ENCODE measurements at places on chromosomes 7 and 10.

DNA sequence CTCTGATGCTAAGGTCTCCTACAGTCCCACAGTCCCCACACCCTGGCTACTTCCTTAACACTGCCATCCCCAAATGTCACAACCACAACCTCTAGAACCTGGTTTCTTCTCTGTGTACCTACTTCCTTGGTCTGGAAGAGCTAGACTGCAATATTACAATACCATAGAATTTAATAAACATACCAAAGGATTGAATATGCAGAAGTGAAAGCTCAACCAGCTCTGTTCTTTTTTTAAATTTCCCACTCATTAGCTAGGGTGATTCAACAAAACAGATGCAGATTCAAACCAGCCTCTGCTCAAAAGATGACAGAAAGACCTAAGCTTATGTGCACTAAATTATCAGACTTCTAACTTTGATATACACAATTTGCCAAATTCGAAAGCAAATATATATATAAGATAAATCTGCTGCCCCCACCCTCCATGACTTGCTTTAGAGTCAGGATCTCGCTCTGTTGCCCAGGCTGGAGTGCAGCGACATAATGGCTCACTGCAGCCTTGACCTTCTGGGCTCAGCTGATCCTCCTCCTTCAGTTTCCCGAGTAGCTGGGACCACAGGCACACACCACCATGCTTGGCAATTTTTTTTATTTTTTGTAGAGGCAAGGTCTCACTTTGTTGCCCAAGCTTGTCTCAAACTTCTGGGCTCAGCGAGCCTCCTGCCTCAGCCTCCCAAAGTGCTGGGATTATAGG, 212.6 kb downstream of the CHCHD3 start:
- DNase-seq = no peak

DNA sequence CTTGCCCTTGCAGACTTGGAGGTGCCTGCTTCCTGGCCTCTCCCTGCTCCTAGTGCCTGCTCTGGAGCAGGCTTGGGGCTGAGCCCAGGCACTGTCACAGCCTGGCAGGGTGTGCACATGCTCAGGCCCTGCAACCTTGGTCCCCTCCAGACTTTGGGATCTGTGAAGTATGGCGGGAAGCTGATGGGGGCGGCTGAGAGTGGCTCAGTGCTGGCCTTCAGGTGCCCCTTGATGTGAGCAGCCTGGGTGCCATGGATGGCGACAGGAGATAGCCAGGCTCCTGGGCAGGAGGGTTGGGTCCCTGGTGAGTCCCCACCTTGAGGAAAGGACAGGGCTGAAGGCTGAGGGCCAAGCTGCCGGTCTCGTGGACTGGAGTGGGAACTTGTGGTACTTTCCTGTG, 700.4 kb upstream of the KCND2 start:
- no peak for DNase-seq

DNA sequence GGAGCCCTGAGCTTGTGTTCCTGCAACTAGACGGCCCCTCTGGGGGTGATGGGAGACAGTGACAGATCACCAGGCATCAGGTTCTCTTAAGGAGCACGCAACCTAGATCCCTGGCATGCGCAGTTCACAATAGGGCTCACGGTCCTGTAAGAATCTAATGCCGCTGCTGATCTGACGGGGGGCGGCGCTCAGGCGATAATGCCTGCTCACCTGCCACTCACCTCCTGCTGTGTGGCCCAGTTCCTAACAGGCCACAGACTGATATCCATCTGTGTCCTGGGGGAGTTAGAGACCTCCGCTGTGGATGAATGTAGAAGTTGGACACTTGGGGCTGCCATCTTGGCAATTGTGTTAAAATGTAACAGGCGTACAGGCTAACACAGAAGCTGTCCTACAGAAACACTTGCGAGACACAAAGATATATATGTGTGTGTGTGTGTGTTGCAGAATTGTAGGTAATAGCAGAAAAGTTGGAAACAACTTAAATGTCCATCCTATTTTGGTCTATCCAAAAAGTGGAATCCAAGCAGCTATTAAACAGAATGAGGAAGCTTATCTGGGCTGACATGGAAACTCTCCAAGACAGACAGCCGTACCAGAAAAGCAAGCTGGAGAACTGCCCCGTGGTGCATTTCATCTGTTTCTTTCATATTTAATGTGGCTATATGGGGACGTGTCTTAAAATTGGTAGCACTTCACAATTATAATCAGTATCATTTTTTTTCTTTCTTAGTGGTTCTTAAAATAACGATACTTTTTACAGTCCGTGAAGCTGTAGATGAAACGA, 82.8 kb downstream of the MKI67 start:
- no peak for DNase-seq

DNA sequence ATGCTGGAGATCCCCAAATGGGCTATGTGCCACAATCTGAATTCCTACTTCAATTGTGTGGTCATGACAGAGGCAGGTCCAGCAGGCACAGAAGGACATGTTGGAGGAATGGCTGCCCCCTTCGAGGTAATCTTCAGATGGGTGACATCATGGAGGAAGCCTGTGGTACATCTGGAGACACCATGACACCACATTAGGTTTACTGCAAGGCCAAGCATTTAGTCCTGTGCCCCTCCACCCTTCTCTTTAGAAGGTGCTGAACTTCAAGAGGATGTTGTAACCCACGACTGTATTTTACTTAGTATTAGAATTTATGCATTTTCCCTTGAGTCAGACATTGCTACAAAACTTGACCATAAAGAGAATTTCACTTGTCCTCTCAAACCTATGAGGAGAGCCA, 75.1 kb upstream of the DDC start:
- DNase-seq = no peak

- DNase-seq = no peak
Observed at GRCh38 chr10:108757946-108758345, 1165.4 kb downstream of the XPNPEP1 start.
